ENCODE measurements at places on chromosomes 6 and 20.

DNA sequence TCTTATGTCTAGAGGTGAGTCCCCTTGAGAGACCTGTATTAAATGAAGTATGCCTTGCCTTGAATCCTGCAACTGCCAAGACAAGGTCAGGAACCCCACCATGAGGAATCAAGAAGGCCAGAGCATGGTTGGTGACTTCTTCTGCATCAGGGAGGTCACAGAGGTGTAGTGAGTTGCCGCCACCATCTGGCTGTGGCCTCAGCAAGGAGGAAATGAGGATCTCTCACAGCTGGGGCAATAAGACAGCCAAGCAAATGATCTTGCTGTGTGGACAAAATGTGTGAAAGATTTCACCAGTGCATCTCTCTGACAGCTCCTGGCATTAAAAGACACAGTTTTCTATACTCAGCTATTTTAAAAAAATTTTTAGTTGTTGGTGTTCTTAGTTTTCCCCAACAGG lies 611.0 kb downstream of the DOK5 start:
- no peak for DNase-seq

GRCh38 chr6:52207066-52207465 lies 20.9 kb downstream of the IL17A start:
- no peak for DNase-seq

DNA sequence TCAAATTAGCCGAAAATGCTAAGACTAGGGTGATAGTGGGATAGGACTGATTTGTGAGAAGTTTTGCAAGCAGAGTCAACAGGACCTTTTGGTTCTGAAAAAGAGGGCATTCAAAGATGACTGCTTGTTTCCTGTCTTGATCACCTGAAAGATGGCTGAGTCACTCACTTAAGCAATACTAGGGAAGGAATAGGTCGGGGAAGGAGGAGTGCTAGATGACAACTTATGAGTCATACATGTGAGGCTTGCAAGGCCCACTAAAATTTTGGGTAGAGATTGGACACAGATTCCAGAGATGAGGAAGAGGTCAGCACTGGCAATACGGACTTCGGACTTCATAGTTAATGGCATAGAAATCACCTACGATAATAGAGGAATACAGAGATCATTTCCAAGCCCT lies 89.2 kb downstream of the FAM83B start:
- DNase-seq = no peak

GRCh38 chr6:165819394-165819793 lies 156.4 kb upstream of the PDE10A start:
- DNase-seq = no peak

GRCh38 chr6:22367346-22367745 lies 70.5 kb upstream of the PRL start:
- DNase-seq = no peak

GRCh38 chr6:132246632-132247270 lies 154.5 kb downstream of the MOXD1 start:
- peak; percentile 44 for DNase-seq

- DNase-seq = peak; percentile 65
Measured at GRCh38 chr6:146914489-146915483, 289.4 kb upstream of the STXBP5 start.

GRCh38 chr20:46438156-46438750 lies 31.8 kb upstream of the ELMO2 start:
- DNase-seq = no peak

DNA sequence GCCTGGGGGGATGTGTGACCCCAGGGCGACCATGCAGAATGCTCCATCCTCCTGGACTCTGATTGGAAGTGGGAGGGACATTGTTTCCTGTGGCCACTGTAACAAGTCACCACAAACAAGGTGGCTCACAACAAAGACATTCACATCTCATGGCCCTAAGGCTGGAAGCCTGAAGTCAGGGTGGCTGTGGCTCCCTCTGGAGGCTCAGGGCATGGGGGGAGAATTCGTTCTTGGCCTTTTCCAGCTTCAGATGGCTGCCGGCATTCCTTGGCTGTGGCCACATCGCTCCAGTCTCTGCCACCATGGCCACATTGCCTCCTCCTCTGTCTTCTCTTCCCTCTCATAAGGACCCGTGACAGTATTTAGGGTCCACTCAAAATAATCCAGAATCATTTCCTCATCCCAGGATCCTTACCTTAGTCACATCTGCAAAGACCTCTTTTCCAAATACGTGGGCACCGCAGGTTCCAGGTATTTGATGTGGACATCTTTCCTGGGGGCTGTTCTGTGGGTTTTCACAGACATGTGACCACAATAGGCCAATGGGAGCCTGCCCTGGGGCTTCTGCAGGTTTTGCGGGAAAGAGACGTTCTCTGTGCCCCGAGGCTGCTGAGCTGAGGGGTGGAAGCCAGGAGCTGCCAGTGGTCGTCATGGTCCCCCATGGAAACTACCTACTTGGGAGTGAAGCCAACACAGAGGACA lies 249.3 kb downstream of the PREX1 start:
- DNase-seq = no peak

DNA sequence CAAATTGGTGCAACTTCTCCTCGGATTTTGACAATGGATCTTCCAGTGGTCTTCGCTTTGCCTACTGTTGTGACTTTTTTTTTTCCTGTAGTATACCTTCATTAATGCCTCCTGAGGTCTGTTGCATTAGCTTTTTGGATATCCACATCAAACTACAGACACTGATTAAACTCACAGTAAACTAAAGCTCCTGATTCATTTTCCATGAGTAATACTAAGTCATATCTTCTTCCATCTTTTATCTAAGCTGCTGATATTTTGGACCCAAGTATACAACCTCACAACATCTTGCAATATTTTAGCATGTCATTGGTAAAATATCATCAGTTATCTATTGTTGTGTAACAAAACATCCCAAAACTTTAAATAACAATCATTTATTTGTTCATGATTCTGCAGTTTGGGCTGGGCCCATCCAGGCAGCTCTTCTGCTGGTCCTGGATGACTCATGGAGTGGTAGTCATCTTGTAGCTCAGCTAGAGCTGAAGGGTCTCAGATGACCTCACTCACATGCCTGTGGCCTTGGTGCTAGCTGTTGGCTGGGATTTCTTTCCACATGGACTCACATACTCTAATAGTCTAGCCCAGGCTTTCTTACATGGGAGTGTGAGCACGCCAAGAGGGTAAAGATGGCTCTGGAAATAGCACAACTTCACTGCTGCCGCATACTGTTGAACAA lies 78.3 kb upstream of the SRSF6 start:
- no peak for DNase-seq

GRCh38 chr6:4603291-4603690 lies 172.9 kb upstream of the CDYL start:
- no peak for DNase-seq

All from left hindlimb (tissue), 1 donor.